T-helper 17 cell (primary cell): ENCODE measurements at places on chromosomes 12 and 14. TPM values are rescaled to one million over a fixed set of nuclear protein-coding genes. Genes with fewer than 3 reads are reported as not detected.

DNA sequence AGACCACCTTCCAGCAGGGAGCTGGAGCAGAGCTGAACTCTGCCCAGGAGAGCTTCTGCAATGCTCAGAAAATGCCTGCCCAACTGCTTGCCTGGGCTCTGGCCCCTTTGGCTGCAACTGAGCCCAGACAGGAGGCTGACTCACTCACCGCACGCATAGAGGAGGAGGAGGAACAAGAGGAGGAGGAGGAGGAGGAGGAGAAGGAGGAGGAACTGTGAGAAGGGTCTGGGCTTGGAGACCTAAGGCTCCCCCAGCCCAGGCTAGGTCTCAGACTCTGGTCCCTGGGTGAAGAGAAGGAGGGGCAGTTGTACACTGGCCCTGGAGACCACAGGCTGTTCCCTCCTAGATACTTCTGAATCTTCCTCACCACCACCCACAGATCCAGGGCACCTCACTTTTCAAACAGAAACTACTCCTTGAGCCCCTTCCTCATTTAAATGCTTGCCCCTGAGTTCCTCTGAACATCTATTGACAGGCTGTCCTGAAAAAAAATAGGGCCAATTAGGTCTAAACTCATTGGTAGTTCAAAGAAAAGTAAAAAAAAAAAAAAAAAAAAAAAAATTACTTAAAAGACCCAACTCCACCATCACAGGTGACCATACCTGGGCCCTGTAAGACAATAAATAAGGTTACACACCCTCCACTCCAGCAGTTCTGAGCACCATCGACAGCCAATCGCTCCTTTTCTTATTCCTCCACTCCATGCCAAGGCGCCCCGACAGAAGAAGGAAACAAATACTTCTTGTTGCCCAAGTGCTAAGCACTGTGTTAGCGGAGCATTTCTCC is 674 bp downstream of the VDR start:
- DNase-seq, result peak; percentile 33

DNA sequence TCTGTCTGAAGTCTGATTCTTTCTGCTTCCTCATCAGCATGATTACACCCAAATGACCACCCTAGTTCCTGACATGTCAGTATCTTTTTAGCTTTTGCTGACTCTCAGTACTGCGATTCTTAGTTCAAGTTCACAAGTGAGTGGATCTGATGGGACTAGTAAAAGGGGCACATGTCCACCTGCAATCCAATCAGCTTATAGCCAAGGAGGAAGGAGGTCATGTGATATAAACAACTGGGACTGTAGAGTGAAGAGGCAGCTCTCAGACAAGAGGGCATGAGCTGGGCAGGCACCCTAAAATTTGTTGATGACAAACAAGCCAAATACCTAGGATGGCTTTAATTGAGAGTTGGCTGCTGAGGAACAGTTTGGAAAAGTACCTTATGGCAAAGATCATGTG is 68.1 kb upstream of the OTOGL start:
- DNase-seq, result no peak

DNA sequence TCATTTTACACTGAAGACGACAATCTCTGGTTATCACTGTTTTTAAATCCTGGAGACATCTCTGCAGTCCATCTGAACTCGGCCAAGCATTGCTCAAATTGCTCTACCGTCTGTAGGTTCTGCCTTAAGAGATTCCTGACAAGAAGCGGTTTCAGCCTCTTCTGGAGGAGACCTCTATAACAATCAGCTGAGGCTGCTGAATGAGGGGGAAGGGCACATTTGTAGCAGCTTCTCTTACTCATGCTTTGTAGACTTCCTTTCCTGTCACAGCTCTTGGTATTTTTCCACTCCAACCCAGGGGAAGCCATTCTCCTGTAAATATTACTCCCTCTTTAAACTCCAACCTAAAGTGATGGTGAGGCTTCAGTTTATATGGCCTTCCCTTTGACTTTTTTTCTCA is 3.0 kb downstream of the ARG2 start:
- DNase-seq, result no peak

GRCh38 chr12:21439347-21439746 is 1.9 kb downstream of the PYROXD1 start:
- DNase-seq, result no peak

- DNase-seq, result no peak
These were observed 556.9 kb downstream of the SLC16A7 start for GRCh38 chr12:60152756-60153155.

DNA sequence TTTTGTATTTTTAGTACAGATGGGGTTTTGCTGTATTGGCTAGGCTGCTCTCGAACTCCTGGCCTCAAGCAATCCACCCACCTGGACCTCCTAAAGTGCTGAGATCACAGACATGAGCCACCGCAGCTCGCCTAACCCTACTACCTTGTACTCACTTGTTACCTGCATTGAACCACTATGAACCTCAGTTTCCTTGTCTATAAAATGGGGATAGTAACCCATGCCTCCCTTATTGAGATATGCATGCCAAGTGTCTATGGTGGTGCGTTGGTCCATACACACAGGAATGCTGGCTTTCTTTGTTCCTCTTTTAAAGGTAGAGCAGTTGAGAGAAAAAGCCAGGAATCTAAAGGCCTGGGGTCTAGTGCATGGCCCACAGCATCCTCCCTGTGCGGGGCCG is 40.9 kb downstream of the KDM2B start:
- no peak for DNase-seq

DNA sequence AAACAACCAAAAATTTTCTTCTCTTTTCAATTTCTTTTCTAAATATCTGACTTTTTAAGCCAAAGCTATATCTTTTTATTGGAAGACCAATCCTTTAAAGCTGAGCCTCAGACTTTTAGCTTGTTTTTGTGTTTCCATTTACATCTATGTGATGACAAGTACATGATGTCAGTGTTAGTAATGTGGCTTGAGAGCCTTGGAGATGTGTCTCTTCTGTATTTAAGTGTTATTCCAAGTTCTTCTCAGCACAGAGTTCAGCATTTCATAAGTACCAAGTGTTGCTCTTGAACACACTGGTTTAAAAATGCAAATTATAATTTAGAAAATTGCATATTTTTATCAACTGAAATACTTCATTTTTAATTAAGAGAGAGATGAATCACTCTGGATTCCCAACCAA is 948.9 kb upstream of the FLRT2 start:
- no peak for DNase-seq

GRCh38 chr14:36021591-36022320 is 154.8 kb downstream of the PTCSC3 start:
- DNase-seq, result no peak

Gene SSPN
- not detected for total RNA-seq

Gene TMEM30B
- total RNA-seq, result 4.1 TPM

Gene PCED1B
- 54.2 TPM for total RNA-seq

Gene SLCO1B1
- total RNA-seq, result not detected
